GM23248 (cell line): ENCODE measurements at places on chromosomes 11 and 22.

GRCh38 chr11:86889001-86889341, 66.2 kb downstream of the FZD4 start:
- peak overlapping the region; percentile 31 for H3K27ac ChIP-seq
- no peaks in the 10 kb centered on the region for H3K27me3 ChIP-seq
- peaks cover 13% of the 10 kb centered on the region for H3K4me1 ChIP-seq
- peak; percentile 51 for DNase-seq

GRCh38 chr11:12815931-12816494, 141.8 kb downstream of the TEAD1 start:
- H3K27me3 ChIP-seq, result no peaks in the 10 kb centered on the region
- no peaks in the 10 kb centered on the region for H3K36me3 ChIP-seq
- H3K27ac ChIP-seq, result no peak overlapping the region
- no peak for DNase-seq

DNA sequence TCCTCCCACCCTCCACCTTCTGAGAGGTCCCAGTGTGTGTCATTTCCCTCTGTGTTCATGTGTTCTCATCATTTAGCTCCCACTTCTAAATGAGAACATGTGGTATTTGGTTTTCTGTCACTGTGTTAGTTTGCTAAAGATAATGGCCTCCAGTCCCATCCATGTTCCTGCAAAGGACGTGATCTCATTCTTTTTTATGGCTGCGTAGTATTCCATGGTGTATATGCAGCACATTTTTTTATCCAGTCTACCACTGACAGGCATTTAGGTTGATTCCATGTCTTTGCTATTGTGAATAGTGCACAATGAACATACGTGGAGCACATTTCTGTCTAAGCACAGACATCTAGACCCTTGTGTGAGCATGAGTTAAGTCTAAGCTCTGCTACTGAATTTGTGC, 5.7 kb downstream of the CD3E start:
- H3K4me3 ChIP-seq, result no peak overlapping the region
- H3K27ac ChIP-seq, result no peak overlapping the region
- no peak for DNase-seq
- peaks cover 26% of the 10 kb centered on the region; the same call in 1 of the 2 replicates for H3K27me3 ChIP-seq

GRCh38 chr11:108148556-108148955, 27.2 kb downstream of the ACAT1 start:
- H3K4me3 ChIP-seq, result no peak overlapping the region
- DNase-seq, result no peak
- H3K27ac ChIP-seq, result no peak overlapping the region
- 0 out of 2 replicates have a peak, but pooled peaks cover 5% of the 10 kb centered on the region for H3K4me1 ChIP-seq
- H3K36me3 ChIP-seq, result peaks cover 30% of the 10 kb centered on the region
- H3K27me3 ChIP-seq, result no peaks in the 10 kb centered on the region

DNA sequence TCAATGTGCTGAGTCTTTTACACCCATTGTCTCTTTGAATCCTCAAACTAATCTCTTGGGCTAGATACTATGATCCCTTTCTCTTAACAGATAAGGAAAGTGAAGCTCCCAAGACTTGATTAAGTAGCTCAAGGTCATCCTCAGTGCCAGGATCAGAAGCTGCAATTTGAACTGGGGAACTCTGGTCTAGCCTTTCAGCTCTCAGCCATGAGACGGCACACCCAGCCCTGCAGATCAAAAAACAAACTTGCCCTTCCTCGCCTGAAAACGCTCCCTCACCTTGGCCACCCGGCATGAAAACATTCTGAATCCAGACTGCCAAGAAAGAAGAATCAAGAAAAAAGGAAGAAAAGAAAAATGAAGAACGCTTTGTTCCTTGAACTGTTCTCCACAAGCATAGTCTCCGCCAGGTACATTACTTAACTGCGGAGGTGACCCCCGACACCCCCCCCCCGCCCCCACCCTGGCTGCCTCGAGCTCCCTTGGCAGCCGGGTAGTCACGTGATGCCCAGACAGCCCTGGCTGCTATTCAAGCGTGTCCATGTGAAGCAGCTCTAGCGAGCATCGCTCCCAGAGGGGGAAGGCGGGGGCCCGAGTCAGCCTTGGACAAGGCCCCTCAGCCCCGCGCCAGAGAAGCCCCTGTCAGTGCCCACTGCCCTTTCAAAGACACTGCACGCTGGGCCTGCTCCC, 451.2 kb downstream of the MIAT start:
- peaks cover 54% of the 10 kb centered on the region for H3K4me1 ChIP-seq
- no peak for DNase-seq
- no peaks in the 10 kb centered on the region for H3K27me3 ChIP-seq
- no peak overlapping the region for H3K27ac ChIP-seq
- H3K4me3 ChIP-seq, result no peak overlapping the region
- no peaks in the 10 kb centered on the region for H3K36me3 ChIP-seq
